Germinal center (tissue), 1 donor: ENCODE measurements at places on chromosomes 11 and 22.

- DNase-seq: no peak
Observed at GRCh38 chr11:65470433-65471049, 28.3 kb upstream of the MALAT1 start.

DNA sequence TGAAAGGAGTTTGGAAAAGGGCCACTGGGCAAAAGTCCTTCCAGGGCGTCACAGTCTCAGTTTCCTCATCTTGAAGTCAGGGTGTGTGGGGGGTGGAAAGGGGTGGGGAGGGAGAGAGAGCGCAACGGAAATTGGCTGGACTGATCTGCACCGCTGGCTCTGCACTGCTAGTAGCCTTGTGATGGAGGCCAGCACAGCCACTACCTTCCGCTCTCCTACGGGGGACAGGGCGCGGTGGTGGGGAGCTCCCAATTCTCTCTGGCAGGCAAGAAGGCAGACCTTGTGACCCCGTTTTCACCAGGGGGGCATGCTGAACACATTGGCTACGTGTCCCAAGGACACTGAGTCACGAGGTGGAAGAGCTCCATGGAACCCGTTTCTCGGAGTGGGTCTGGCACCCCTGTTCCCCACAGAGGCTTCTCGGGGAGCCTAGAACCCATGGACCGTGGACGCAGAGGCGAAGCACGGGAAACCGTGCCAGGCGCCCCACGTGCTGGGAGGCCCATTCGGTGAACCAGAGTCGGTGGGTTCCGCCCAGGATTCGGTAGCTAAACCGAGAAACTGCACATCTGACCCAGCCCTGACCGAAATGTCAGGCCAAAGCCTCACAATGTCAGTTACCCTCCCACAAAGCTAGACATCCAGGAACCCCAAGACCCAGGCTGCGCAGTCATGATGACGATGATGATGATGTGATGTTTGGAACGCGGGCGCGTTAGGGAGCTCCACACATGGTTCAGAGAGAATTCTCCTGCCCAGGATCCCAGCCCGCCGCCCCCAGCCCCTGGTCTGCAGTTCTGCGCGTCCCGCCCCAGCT is 28.3 kb upstream of the WNT11 start:
- DNase-seq: peak; percentile 71

DNA sequence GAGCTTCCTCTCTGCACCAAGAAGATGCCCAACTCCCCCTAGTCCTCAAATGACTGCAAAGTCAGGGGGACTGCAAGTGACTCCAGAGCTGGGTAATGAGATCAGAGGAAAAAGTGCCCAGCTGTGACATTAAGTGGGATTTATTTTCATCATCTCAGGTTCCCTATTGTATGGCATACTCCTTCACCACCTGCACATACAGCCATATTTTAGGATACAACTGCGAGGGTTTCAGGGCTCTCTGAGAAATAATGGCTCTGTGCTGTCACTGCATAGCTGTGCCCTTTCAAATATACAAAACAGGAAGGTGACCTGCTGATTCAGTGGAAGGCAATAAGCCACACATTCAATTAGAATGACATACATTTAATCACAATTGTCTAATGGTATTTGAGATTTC is 45.6 kb upstream of the PLET1 start:
- no peak for DNase-seq

GRCh38 chr11:119700536-119701346 is 28.3 kb downstream of the NECTIN1 start:
- DNase-seq: no peak

- no peak for DNase-seq
Observed at GRCh38 chr11:129313541-129314297, 61.9 kb upstream of the BARX2 start.
